Activated CD4-positive, CD25-positive, alpha-beta regulatory T cell treated with anti-CD3 and anti-CD28 coated beads, Interleukin-2, amount 50 U/mL, for 24 hours (primary cell): ENCODE measurements at places on chromosomes 7 and 10.

DNA sequence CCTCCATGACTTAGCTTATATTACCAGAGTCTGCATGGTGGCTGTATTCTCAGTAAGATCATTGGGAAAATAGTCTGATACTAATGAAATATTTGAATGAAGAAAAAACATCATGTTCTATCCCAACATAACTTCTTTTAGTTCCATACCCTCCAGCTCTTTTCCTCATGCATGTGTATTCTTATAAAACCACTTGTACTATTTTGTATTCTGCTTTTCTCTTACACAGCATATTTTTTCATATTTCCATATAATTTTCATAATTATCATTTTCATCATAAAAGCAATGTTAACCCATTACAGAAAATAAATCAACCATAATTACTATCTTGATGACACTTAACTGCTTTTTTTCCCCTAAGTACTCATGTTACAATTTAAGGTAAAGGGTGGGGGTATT, 371.2 kb upstream of the LRGUK start:
- ATAC-seq = no peak

- ATAC-seq = no peak
Measured at GRCh38 chr7:46089281-46089680, 168.2 kb upstream of the IGFBP3 start.

- no peak for ATAC-seq
Measured at GRCh38 chr7:26862834-26863233, 1.6 kb downstream of the SKAP2 start.

DNA sequence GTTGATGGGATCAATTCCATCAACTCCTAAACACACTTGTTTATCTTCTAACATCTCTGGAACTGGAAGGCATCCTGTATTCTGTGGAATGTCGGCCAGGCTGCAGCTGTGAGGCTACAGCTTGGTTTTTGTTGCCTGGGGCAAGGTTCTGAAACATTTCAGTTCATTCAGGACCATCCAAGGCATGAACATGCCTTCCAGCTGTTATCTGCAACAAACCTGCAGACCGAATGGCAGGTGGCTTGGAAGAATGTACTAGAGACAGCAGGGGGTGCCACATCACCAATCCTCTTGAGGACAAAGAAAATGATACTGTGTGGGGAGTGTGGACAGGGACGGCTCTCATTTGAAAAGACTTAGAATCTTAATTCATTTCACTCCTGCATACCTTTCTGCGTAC, 12.4 kb downstream of the PAPOLB start:
- no peak for ATAC-seq

GRCh38 chr10:28873540-28873939, 196.2 kb downstream of the BAMBI start:
- no peak for ATAC-seq

- ATAC-seq = no peak
Measured at GRCh38 chr7:112669306-112669705, 120.9 kb downstream of the TMEM168 start.

DNA sequence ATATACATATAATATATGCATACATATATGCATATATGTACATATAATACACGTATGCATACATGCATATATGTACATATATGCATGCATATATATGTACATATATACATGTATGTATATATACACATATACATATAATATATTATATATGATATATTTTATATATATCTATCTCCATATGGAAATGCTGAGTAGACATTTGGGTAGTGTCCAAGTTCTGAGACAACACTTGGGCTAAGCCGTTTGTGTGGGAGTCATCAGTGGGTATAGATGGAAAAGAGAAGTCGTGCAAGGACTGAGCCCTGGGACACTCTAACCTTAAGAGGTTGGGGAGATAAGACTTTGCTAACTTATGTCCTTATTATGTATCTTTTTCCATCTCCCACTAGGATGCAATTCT, 165.2 kb upstream of the PODXL start:
- ATAC-seq = no peak

DNA sequence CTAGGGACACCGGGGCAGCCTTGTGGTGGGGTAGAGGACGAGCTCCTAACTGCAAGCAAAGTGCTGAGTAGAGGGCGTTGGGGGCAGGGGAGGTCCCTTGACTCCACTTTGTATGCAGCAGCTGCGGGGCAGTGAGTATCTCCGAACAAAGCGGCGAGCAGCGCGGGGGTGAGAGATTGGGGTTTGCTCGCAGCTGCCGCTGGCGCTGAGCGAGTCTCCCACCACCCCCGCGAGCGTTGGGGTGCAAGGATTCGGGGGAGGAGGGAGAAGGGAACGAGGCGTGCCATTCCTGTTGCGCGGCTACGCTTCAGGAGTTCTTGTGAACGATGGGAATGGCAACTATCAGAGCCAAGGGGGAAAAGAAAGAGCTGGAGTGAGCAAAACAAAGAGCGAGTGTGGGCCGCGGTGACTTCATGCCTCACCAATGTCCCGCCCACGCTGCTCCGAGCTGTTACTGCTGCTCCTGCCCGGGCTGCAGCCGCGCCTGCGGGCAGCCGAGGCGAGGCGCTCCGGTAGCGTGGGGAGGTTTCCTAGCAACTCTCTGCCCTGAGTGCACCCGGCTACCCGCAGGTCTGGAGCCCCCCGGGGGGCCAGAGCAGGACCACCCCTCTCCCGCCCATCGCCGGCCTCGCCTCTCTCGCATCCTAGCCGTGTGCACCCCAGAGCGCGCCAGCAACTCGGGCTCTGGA, at the start of gene ITGB8:
Gene ITGB8, plus strand, starts transcription at position 662 of the 689 bp plus-strand sequence. CDS start 907 bp downstream, outside the sequence.
- ATAC-seq = peak; percentile 68

- ATAC-seq = no peak
Measured at GRCh38 chr7:159036916-159037605, 107.6 kb downstream of the VIPR2 start.

- no peak for ATAC-seq
Measured at GRCh38 chr10:25639646-25640045, 294.4 kb upstream of the MYO3A start.

DNA sequence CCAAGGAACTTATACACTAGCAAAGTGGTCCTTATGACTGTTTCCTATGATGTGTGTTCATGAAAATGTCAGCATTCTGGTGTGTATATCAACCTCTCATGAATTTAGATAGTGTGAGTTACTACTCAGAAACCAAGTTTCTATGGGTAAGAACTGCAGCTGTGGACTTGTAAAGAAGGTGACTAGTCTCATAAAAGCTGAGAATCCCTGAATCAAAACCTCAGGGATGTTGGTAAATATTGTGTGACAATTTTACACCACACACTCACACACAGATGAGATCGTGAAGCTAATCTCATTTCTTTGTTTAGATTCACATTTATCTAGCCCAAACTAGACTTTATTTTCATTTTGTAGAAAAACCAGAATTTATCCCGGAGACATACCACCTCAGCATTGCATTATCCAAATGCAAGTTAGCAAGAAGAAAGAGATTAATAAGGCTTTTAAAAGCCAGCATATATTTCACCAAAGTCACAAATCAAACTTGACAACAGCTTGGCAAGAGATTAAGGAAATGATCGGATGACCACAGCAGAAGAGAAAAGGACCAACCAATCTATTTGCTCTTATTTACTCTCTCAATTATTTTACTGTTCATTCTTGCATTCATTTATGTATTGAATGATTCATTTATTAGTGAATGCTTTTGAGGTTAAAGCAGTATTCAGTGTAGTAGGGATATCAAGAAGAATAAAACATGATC, 92.9 kb downstream of the PLXDC2 start:
- ATAC-seq = no peak

GRCh38 chr10:73424478-73424877, 8.9 kb downstream of the MSS51 start:
- ATAC-seq = no peak

GRCh38 chr7:101102026-101102425, 16.7 kb downstream of the TRIM56 start:
- ATAC-seq = no peak

DNA sequence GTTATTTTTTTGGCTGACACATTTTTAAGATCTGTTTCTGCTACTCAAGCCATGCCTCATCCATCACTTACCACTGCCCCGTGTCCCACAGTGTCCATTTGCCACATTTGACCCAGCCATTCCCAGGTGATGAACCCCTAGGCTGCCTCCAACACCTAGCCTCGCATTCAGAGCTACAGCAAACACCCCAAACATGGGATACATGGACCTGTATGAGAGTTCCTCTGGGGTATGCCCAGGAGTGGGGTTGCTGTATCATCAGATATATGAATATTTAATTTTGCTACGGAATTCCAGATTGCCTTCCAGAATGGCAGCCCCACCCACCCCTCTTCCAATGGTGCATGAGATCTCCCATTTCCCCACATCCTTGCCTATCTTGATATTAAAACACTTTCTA, 190.1 kb upstream of the RNF32 start:
- ATAC-seq = no peak

- ATAC-seq = no peak
Measured at GRCh38 chr7:90846192-90846591, 250.1 kb downstream of the CDK14 start.
